Stimulated activated CD4-positive, alpha-beta T cell treated with anti-CD3 and anti-CD28 coated beads, TNF-alpha, amount 100 ng/mL, for 4 hours (primary cell): ENCODE measurements at places on chromosomes 3 and 15.

- no peak for DNase-seq
Measured at GRCh38 chr15:83208367-83208661, 691 bp upstream of the HDGFL3 start.

DNA sequence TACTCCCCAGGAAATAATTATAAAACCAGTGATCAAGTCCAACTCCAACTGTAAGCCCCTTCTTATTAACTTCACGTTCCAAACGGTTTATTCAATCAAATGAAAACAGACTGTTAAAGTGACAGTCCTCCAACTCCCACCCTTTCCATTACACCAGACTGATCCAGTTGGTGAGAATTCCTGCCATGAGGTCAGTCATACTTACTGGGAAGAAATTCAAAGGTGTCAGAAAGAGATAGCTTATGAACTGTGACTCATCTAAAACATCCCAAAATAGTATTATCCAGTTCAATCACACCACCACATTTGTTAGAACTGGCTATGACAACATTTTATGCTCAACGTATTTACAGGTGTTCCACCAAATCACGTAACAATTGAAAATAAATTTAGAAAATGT, 19.5 kb downstream of the SMARCC1 start:
- DNase-seq = no peak

DNA sequence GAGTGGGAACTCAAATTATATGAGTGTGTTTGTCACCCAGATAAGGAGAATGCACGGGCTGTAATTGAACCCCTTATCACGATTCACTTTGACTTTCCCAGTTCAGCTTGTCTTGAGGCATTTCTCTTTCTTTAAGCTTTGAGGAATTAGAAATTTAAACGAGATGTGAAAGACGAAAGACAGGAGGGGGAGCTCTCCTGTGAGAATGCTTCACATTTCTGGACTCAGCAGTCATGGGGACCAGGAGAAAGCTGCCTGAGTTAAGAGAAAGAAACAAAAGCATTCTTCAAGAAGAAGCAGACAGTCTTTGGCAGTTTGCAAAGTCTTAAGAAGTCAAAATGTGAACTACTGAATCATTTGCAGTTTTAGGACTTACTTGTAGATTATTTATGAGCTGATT, 205.6 kb downstream of the NECTIN3 start:
- DNase-seq = no peak

DNA sequence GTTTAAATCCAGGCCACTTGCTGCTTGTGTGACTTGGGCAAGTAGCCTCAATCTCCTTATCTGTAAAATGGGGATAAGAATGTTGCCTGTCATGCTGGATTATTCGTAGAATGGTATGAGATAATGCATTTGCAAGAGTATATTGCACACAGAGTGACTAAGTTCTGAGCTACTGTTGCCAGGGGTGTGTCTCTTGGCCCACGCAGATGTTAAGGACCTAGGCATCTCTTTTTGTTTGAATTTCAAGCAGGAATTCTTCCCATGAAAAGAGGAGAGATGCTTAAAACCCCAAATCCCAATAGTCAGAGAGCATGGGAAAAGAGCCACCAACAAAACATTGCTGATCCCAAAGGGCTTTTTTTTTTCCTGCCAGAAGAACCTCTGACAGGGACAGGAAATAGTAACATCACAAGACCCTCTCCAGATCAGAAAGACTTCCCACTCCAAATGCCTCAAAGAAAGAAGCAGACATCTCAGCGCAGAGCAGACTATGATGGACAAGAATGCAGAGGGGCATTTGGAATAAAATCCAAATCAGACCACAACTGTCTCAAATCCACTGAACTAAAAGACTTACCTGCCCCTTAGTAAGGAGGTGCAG, 90.5 kb downstream of the MRPL46 start:
- DNase-seq = no peak

DNA sequence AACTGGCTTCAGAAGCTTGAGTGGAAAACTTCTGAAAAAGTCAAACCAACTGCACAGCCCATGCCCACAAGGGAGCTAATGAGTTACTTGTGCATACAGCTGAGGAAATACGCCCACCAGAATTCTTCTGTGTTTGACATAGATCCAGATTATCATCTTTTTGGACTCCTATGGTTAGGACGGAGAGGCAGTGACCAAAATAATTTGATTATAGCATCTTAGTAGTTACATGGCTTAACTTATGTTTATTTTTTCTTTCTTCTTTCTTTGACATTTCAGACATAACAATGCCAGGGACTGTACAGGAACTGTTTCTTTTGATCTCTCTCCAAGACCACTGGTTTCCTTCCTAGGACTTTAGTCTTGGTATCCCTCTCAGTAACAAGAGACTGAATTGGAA, 246.1 kb upstream of the RASGRP1 start:
- DNase-seq = no peak

GRCh38 chr3:117079997-117080396, 370.4 kb downstream of the TUSC7 start:
- DNase-seq = no peak

- DNase-seq = no peak
Measured at GRCh38 chr15:57592426-57592825, 722 bp downstream of the MYZAP start.

DNA sequence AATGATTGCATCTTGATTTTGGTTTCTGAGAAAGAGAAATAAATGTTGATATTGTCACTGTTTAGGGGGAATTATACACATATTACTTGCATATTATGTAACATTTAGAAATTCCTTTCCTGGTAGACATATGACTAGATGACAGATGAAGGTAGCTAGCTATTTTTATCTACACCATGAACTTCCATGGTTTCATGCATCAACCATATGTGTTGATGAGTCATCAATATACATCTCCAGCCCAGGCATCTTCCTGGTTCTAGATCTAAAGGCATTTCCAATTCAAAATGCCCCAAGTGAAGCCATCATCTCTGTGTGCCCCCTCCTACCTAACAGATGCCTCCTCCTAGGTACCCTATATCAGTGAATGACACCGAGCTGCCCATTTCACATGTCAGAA, 9.5 kb upstream of the ADAMTSL3 start:
- DNase-seq = no peak

DNA sequence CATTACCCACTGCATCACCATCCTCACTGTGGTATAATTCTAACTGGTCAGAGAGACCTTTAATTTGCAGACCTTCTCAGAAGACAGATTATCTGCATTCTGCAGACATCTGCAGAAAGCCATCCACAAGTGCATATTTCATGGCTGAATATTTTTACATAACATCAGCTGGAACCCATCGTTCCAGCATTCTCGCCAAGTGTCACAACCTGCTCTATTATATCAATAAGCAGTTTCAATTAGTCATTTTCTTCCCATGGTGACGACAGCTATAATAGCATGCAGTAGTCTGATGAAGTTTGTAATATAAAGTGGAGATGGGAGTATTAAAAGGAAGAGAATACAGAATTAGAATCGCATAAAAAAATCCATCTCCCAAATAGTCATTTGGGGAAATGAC, 334.7 kb downstream of the FHIT start:
- DNase-seq = no peak

DNA sequence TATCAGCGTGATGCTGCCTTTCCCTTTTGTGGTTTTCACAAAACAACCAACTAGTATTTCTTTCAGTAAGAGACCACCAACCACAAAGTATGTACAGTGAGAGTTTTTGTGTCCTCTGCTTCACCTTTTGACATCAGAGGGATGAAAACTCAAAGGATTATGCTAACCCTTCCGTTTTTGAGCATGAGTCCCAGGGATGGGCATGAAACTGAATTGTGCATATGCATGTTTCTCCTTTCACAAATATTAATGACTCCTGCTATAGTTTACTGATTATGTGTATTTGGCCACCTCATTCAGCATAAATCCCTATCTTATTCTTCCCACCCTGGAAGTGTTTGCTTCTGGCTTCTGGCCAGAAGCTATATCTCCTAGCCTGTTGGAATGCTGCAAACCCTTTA, 59.2 kb downstream of the RSRC1 start:
- DNase-seq = no peak

- no peak for DNase-seq
Measured at GRCh38 chr3:197305854-197306253, 7.4 kb upstream of the DLG1 start.

DNA sequence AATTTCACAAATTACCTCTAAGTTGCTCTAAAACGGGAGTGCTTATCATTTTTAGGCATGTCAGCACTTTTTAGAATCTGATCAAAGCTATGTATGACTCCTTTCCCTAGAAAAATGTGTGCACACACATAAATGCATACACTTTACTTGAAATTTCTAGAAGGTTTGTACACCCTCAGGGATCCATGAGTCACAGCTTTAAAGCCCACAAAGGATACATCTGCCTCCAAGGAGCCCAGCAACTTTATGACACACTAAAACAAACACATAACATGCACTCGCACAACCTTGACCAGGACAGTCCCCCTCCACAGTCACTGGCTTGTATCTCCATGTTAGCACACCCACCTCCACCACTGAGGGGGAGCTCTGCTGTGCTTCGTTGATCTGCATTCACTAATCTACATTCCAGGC, 722.0 kb upstream of the CFAP20DC start:
- no peak for DNase-seq

DNA sequence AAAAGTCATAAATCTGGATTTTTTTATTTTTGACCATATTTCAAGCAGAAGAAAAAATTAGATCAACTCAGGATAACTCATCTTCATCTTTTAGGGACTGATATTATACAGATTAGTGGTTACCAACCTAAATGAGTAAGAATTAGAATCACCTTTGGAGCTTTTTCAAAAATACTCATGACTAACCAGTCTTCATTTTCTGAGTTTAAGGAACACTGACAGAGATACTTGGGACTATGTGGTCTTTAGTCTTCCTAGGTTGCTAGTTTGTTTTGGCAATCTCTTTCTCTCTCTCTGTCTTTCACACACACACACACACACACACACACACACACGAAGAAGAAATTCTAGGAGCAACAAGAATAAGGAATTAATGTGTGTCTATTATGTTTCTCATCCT, 50.1 kb downstream of the TMOD3 start:
- no peak for DNase-seq

GRCh38 chr15:40722934-40723333, 28.0 kb downstream of the RAD51 start:
- DNase-seq = no peak

DNA sequence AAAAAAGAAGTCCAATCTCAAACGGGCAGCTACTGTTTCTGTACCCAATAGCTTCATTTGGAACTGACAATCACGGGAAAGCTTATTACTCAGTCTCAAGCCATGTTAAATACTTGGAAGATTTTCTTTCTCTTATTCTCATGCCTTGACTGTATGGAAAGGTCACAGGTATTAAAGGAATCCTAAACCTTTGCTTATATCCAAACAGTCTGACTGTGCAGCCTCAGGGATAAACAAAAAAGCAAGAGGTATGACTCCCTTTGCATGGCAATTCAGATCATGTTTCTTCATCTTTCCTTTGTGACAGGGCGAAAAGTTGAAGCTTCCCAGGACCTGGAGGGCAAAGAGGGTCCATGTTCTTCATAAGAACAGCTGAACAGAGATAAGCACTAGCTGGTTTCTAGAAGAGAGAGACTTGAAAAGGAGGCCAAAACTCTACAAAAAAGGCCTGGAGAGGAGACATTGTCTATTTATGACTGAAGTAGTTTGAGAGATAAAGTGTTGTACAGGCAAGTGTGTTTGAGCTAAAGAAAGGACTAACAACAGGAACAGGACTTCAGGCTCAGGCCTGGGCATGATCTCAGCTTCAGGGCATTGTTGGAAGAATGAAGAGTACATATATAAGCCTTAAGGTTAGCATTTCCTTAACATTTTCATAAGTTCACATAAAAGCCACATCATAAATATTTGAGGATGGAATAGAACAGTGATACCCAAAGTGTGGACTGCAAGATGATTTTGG, 231.0 kb upstream of the THRB start:
- no peak for DNase-seq

- no peak for DNase-seq
Measured at GRCh38 chr15:70376031-70376928, 278.6 kb upstream of the TLE3 start.
